Activated effector memory CD4-positive, alpha-beta T cell treated with anti-CD3 and anti-CD28 coated beads, Interleukin-2, amount 50 U/mL, for 16 hours (primary cell): ENCODE measurements at places on chromosomes 16 and 17.

DNA sequence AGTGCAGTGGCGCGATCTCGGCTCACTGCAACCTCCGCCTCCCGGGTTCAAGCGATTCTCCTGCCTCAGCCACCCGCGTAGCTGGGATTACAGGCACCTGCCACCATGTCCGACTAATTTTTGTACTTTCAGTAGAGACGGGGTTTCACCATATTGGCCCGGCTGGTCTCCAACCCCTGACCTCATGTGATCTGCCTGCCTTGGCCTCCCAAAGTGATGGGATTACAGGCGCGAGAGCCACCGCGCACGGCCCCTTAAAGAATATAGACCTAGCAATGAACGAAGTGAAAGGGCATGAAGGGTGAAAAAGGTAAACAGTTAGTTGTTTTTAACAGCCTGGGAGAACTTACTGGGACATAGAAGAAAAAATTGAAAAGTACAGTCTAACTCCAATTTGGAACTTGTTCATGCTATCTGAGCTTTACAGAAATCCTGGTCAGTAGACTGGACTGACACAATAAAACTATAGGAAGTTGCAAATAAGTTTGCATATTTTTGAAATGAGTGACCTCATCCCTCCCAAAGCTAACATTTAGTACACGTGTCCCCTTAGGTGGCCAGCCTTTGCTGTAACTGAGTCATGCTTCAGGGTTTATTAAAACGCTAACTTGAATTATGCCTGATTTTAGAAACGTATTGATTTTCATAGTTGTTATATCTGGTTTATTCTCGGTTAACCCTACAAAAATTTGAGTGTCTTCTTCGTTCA lies 1.8 kb downstream of the COG1 start:
- DNase-seq: peak; percentile 44

GRCh38 chr16:72013389-72013788 lies 4.8 kb downstream of the DHODH start:
- DNase-seq: no peak

GRCh38 chr17:14772776-14773175 lies 471.9 kb downstream of the HS3ST3B1 start:
- no peak for DNase-seq

DNA sequence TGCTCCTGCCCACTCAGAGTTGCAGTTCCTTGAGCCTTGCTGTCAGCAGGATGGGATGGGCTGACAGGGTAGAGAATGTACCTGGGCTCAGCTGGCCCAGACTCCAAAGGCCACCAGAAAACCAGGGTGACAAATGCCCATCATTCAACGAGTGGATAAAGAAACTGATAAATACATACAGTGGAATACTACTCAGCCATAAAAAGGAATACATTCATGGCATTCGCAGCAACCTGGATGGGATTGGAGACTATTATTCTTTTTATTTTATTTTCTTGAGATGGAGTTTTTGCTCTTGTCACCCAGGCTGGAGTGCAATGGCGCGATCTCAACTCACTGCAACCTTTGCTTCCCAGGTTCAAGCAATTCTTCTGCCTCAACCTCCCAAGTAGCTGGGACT lies 19.9 kb downstream of the SGSM2 start:
- no peak for DNase-seq

DNA sequence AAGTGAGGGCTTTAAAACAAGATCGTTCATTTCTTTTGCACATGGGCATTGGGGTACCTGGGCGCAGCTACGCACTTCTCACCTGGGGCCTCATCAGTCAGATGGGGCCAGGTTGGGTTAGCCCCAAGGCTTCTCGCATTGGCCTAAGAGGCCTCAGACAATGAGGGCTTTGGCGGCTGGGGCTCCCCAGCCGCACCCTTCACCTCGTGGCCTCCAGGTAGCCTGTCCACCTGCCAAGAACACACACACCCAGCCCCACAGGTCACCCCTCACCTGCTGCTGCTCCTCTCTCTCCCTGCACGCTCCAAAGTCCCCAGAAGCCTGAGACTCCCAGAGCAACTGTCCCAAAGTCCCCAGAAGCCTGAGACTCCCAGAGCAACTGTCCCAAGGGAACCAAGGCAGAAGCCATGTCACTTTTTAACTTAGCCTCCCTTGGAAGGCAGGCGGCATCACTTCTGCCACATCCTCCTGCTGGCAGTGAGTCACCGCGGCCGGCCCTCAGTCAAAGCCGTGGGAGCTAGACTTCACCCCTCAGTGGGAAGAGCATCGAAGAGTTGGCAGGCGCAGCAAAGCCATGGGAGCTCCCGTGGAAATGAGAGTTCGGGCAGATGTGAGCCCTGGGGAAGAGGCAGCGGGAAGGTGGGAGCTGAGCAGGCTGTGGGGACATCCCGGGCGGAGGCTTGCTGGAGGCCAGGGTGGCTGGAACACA lies 78.9 kb upstream of the PLCG2 start:
- DNase-seq: no peak

- DNase-seq: no peak
Observed at GRCh38 chr16:17724242-17724898, 253.6 kb upstream of the XYLT1 start.

DNA sequence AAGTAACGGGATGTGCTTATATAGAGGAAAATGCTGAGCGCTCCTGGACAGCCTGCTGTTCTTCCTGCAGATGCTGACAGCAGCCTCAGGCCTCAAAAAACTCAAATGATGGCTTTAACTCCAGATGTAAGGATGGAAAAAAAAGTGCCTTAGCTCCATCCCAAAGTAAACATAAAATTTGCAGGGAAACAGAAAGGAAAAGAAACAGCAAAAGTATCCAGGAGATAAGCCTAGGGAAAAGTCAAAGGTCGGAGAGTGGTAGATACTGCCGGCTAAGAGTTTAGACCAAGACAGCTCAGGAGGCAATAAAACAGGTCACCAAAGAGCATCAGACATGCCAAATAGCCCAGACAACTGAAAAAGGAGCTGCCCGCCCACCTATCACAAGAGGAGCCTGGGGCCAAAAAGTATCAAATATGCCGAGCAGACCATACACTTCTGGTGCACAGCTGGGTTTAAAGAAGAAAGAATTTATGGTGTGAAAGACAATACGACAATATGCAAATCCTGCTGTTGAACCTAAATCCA lies 6.9 kb downstream of the KRT31 start:
- no peak for DNase-seq

- DNase-seq: no peak
Observed at GRCh38 chr16:77402672-77403071, 32.2 kb downstream of the ADAMTS18 start.

DNA sequence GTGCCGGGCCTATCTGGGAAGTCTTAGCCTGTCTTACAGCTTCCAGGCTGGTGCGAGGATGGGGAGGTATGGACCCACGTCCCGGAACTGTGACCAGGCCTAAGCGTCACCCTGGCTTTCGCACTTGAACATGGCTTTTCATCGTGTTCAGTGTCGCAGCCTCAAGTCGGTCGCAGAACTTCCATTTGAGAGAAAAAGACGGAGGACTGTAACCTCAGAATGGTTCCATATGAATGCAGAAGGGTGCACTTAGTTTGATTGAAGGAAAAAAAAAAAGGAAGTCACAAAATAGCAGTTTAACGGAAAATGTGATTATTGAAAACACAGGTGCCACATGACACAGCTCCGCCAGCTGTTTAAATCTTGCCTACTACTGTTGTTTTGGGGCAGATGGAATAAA lies 30.2 kb upstream of the JPT2 start:
- DNase-seq: no peak

GRCh38 chr16:48383009-48383876 lies 2.0 kb downstream of the SIAH1 start:
- no peak for DNase-seq

GRCh38 chr17:58028578-58028977 lies 21.5 kb upstream of the SRSF1 start:
- DNase-seq: no peak

GRCh38 chr17:11644265-11645212 lies 46.3 kb downstream of the DNAH9 start:
- peak; percentile 68 for DNase-seq

GRCh38 chr16:69431948-69432468 lies 7.6 kb downstream of the CYB5B start:
- no peak for DNase-seq

DNA sequence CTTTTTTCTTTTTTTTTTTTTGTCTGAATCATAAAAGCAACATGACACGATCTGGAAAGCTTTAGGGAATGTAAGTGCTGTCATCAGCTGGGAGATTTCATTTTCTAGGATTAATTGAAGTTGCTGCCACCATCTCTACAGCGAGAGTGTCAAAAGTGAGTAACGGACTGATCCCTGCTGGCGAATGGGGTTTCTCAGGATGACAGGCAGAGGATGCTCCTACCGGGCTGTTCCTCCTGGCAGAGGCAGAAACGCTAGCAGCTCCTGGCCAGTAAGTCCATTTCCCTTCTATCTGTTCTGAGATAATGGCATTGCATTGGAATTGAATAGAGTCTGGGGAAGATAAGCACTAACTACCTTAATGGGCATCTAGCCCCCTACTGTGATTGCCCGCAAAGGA lies 80.5 kb upstream of the KIFC3 start:
- no peak for DNase-seq

DNA sequence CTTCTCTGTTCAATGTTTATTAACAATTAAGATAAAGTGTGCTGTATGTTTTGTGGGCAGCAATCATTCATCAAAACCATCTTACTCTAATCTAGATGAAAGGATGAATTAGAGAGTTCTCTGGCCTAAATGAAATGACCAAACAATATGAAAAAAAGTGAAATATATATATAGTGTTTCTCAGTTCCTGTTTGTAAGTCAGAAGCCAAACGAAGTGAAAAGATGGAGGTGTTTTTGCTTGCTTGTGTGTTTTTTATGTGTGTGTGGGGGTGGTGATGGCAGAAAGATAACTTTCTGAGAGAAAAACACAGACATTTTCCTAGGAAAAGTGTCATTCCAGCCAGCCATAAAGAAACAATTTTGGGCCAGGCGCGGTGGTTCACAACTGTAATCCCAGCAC lies 138.6 kb downstream of the CDH8 start:
- DNase-seq: no peak

GRCh38 chr16:4117250-4117578 lies 972 bp upstream of the ADCY9 start:
- no peak for DNase-seq

DNA sequence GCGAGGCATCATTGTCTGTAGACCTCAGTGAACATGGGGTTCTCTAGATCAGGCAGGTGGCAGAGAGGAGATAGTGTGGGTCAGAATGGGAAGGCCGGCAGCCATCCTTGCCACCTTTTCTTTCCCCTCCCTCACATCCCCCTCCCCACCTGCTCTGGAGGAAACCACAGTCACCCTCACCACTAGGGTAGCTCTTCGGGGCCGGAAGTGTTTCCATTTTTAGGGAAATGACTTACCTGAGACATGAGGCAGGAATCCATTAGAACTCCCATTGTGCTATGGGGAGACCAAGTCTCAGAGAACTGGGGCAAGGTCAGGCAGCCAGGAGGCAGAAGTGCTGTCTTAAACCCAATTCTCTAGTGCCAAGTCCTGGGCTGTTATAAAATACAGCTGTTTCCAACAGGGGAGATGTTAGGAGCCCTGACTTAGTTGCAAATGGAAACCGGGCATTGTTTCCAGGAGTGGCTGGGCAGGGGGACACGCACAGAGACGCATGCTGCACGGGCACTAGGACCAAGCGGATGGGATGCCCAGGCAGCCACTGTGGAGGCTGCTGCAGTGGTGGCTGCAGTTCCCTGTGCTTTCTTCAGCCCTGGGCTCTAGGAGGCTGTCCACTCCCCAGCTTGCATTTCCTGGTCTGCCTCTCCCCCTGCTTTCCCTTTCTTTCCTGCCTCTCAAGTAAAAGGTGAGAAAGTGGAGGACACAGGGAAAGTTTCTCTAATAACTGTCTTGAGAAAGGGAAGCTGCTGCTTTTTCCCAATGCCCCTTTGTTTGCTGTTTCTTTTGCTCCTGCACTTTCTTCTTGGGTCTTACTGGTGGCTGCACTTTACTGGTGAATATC lies 2.8 kb downstream of the HAS3 start:
- DNase-seq: no peak

DNA sequence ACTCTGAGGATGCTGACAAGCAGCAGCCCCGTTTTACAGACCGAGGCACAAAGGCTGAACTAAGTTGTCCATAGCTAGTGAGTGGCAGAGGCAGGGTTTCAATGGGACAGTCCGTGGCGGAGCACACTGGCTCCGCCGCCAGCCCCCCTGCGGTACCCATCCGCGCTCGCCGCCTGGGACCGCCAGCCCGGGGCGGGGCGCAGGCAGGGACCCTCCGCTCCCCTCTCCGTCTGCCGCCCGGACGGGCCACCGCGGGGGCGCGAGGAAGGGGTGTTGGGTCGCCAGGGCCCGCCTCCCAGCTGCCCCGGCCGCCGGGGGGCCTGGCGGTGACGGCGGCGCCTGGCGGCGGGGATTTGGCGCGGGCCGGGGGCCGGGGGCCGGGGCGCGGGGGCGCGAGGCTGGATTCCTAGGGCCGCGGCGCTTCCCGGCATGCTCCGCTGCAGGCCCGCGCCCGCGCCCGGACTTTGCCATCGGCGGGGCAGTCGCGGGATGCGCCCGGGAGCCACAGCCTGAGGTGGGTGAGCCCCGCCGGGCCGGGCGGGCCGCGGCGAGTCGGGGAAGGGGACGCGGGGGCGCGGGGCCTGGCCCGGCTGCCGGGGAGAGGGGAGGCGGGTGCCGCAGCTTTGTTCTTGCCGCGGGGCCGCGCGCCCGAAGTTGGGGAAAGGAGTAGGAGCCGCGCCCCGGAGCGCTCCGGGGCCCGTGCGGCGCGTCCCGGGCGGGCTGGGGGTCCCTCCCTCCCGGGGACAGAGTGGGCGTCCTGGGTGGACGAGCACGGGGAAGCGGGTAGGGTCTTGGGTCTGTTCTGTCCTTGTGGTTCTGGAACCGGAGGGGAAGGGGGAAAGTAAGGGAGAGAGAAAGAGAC lies at the start of gene TMEM98:
Gene TMEM98, plus strand, starts transcription at position 430 of the 862 bp plus-strand sequence. CDS start 3,376 bp downstream, outside the sequence.
- DNase-seq: no peak

GRCh38 chr16:27894386-27894785 lies 169.1 kb downstream of the GSG1L start:
- DNase-seq: no peak

- DNase-seq: peak; percentile 91
Observed at GRCh38 chr17:75877752-75878173, 618 bp downstream of the TRIM47 start.

DNA sequence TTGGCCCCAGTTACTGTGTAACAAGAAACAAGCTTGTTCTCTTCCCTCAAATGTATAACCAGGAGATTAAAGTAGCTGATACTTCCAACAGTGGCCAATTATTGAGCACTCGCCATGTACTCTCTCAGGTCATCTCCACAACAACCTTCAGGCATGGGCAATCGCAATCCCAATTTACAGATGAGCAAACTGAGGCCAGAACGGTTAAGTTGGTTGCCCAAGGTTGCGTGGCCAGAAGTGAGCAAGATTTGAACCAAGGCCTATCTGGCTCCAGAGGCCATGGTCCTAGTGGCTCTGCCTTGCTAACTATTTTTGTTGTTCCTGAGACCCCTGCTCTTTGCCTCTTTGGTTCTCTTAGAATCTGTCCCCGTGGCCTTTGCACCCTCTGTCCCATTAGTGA lies 33.6 kb downstream of the IRX5 start:
- DNase-seq: no peak
